Effector CD4-positive, alpha-beta T cell (primary cell): ENCODE measurements at places on chromosomes 5 and 9.

DNA sequence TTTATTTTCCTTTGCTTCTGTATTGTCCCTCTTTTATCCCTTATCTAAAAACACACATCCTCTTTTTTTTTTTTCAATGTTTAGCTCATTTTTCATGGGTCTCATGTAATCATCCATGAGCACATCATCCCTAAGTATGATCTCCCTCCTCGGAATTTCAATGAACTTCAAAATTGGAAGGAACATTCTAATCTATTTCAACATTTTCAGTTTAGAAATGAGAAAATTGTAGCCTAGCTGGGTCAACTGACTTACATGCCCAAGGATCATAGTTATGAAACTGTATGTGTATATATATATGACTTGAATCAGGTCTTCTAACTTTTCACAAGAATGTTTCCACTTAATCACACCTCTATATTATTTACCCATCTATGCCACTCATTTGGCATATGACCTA lies 77.7 kb downstream of the TUSC1 start:
- DNase-seq: no peak

GRCh38 chr5:75460532-75460931 lies 50.9 kb downstream of the CERT1 start:
- DNase-seq: no peak

DNA sequence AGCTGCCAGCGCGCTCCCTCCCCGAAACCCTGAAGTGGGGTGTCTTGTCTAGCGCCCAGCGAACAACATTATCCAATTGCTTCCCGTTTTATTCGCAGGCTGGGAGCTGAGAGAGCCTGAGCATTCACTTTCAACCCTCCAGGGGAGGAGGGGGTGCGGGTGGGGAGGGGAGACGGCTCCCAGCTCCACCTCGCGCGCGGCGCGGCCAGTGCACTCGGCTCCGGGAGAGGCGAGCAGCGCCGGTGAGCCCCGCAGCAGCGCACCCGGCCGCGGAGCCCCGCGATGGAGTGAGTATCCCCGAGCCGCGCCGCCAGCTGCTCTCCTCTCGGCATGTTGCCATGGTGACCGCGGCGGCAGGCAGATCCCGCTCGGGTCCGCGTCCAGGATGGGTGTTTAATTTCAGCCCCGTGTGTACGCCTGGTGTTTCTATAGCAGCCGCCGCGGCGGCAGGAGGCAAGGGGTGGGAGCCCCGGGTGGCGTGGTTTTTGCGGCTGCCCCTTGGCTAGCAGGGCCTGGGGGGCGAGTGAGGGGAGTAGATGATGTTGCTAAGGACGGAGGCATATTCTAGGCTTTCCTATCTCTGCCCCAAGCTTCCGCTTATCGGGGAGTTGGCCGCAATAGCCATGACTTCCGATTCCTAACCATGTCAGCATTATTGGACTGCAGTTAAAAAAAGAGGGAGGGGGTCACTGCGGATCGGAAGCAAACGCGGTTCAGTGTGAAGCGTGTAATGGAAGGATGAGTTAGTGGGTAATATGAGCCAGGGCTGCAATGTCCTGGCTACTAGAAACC lies 139.2 kb upstream of the PALM2AKAP2 start:
- DNase-seq: no peak

DNA sequence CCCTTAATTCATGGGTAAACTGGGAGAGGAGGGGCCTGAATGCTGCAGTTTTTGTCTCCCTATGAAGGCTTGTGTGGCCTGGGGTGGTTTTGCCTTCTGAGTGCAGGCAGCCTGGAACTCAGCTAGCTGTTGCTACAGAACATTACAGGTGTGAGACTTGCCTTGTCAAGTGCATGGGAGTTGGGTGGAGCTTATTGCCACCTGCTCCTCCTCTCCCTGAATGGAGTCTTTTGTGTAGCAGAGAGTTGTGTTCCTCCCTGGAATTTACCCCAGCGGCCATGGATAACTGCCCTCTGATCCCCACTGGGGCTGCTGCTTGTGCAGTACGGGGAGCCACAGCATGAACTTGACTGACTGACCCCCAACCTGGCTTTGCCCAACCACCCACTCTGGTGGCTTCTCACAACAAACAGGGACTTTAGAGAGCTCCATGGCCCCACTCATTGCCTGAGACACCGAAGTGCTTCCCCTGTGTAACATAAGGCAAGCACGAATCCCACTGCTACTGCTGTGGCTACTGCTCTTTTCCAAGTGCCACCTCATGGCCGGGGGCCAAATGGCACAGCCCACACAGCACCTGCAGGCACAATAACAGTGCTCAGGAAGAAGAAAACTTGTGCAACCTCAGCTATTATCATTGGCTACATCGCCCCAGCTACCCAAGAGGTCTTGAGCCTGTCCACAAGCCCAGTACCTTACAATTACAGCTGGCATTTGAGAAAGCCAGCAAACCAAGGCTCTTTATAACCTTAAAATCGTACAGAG lies 942.9 kb downstream of the CDH18 start:
- DNase-seq: no peak

DNA sequence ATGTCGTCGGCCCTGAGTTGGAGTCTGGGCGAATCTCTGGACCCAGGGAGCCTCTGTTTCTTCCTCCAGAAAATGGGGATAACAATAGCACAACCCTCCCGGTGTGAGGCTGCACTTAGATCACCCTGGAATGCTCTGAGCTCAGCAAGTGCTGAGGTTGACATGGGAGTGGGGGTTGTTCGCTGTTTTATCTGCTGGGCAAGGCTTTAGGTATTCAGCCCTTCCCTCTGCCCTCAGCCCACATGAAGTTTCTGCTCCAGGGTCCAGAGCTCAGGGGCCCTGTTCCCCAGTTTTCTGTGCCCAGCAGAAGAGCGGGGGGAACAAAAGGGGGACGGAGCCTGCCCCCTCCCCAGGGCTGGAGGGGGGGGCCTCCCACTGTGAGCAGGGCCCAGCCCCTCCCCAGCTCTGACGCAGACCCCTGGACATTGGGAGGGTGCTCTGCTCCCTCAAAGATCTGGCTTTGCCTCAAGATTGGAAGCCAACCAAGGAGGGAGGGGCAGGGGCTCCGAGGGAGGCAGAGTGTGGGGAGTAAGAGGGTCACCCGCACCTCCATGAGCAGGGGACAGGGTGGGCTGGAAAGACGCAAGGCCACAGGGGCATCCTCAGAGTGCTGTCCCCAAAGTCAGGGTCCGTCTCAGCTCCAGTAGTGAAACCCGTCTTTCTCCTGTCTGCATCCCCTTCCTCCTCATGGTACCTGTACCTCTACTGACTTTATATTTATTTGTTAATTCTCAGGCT lies 215.6 kb downstream of the C9orf50 start:
- DNase-seq: no peak

- no peak for DNase-seq
These were observed 26.4 kb upstream of the ELL2 start for GRCh38 chr5:95988094-95988493.

- no peak for DNase-seq
These were observed 1.9 kb downstream of the NOTCH1 start for GRCh38 chr9:136543830-136544547.

- DNase-seq: no peak
These were observed 40.1 kb downstream of the GGTA1 start for GRCh38 chr9:121459513-121459912.

DNA sequence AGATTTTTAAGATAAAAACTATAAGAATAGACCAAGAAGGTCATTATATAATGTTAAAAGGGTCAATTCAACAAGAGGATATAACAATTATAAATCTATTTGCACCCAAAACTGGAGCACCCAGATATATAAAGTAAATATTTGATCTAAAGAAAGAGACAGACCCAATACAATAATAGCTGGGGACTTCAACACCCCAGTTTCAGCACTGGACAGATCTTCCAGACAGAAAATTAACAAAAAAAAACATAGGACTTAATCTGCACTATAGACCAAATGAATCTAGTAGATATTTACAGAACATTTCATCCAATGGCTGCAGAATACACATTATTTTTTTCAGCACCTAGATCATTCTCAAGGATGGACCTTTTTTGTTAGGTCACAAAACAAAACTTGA lies 331.9 kb downstream of the SPOCK1 start:
- no peak for DNase-seq

DNA sequence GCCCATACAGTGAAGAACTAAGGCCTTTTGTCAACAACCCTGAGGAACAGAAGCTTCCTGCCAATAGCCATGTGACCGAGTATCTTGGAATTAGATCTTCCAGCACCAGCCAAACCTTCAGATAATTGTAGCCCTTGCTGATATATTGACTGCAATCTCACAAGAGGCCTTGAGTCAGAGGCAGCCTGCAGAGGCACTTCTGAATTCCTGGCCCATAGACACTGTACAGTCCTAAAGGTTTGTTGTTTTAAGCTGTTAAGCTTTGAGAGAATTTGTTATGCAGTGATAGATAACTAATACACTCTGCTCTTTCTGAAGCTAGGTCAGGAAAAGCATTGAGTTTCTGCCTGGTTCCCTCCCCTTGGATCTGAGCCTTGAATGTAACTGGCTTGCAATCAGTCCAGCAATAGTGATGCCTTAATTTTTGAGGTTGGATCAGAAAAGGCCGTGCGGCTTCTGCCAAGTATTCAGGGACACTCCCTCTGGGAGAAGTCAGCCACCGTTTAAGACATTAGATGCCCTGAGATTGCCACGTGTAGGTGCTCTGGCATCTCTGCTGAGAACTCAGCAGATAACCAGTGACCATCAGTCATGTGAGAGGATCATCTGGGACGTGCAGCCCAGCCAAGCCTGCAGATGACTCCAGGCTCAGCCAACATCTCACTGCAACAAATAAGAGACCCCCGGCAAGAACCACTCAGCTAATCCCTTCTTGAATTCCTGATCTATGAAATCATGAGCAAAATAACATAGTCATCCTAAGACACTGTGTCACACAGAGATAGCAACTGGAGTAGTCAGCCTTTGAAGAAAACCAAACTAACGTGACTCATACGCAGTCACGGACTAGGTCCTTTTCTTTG lies 126.8 kb upstream of the STC2 start:
- DNase-seq: no peak

DNA sequence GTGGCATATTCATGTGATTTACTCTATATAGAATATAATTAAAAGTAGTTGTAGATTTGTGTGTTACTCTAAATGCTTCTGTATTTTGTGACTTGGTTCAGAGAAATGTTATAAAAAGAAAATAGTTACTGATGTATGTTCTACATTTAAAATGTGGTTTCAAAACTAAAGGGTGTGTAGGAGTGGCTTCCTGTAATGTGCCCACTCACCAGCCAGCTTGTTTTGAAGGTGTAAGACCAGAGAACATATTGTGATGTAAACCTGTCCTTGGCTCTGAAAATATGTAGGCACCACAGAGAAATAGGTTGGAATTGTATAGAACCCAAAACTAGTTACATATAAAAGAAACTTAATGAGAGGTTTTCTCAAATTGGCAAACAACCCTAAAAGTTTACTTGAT lies 51.2 kb upstream of the ARRDC3 start:
- DNase-seq: no peak
